ENCODE measurements at places on chromosomes 12 and 14. TPM values are rescaled to one million over a fixed set of nuclear protein-coding genes. Genes with fewer than 3 reads are reported as not detected.

CFAP251 gene
- 16.0 TPM for polyA plus RNA-seq

- no peak for DNase-seq
These were observed 102.0 kb upstream of the MYL2 start for GRCh38 chr12:111022386-111022785.

KRT85 gene
- polyA plus RNA-seq: not detected

DNA sequence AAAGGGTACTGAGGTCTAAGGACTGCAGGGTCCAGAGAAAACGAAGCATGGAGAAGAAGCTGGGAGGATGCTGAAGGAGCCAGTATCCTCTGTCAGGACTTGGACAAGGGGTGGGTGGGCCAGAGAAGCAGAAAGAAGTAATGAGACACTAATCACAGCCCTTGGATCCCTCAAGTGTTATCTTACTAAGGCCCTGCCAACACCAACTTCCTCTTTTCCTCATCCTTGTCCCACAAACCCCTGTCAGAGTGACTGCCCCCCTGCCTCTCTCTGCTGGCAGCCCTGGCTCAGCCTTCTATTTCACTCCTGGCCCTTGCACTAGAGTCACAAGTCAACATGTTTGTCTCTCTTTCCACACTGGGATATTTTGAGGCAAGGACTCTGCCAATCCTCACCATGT lies 3.8 kb upstream of the ASIC1 start:
- DNase-seq: no peak

- DNase-seq: peak; percentile 13
These were observed 41.9 kb upstream of the FKBP4 start for GRCh38 chr12:2752676-2753371.

CLEC2D gene
- polyA plus RNA-seq: 2.3 TPM

FGF23 gene
- not detected for polyA plus RNA-seq

B4GALNT1 gene
- 1.8 TPM for polyA plus RNA-seq
